ENCODE measurements at places on chromosomes 12 and 14.

DNA sequence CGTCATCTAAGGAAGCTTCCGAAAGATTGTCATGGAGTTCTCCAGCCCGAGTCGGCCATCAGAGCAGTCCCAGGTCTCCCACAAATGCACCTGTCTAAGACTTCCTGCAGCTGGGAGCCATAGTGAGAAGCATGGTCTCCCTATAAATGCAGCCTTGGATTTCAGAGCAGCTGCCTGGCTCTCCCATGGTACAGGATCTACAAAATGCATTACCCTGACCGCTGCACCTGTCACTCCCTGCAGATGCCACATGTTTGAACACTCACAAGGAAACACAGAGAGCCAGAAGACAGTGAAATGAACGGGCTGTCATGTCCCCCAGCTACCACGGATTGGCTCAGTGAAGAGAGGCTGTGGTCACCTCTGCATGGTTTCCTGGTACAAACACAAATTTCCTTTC lies 702.7 kb downstream of the MED13L start:
- DNase-seq: no peak

DNA sequence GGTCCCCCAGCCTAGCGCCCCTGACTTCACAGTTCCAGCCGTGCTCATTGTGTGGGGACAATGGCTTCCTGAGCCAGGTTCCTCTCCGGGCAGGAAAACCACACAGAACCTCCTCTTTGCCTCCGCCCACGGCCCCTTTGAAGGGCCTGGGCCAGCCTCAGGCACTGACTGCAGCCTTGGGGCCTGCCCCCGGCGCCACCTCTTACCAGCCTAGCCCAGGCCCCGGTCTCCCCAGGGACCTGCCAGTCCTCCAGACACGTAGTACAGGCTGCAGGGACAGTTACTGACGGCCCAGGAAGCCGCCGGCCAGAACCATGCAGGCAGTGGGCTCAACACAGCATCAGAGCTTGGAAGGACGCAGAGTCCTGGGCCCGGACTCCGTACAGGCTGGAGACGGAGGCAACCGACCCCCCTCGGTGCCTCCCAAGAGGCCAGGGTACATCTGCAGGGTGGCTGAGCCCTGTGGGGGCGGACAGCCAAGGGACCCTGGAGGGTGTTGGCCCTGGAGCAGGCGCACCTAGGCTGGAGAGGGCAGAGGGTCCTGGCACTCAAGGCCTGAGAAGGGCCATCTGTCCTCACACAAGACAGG lies 20.9 kb upstream of the NUDT14 start:
- DNase-seq: no peak

- DNase-seq: no peak
Measured at GRCh38 chr12:105291531-105291930, 39.0 kb upstream of the C12orf75 start.

GRCh38 chr12:44157359-44157758 lies 321.5 kb downstream of the TMEM117 start:
- no peak for DNase-seq

GRCh38 chr14:25103271-25103670 lies 53.3 kb upstream of the STXBP6 start:
- no peak for DNase-seq

- DNase-seq: no peak
Measured at GRCh38 chr12:90274407-90274806, 565.8 kb upstream of the ATP2B1 start.

DNA sequence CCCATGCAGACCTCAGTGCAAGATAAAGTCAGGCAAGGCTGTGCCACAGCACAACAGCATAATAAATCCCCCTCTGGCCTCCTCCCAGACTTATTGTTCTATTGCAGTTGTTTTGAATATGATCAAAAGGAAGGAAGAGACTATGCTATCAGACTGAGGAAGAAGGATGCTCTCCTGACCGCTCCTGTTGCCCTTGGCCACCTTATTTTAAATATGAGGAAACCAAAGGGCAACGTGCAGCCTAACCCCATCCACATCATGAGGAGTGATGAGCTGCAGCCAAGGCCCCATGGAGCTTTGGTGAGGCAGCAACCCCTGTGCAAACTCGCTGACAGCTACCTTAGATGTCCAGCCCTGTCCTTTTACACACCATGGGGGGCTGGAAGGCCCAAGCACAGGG lies 291.7 kb downstream of the ZFP36L1 start:
- DNase-seq: no peak

GRCh38 chr12:113348849-113349536 lies 9.4 kb upstream of the PLBD2 start:
- DNase-seq: no peak

DNA sequence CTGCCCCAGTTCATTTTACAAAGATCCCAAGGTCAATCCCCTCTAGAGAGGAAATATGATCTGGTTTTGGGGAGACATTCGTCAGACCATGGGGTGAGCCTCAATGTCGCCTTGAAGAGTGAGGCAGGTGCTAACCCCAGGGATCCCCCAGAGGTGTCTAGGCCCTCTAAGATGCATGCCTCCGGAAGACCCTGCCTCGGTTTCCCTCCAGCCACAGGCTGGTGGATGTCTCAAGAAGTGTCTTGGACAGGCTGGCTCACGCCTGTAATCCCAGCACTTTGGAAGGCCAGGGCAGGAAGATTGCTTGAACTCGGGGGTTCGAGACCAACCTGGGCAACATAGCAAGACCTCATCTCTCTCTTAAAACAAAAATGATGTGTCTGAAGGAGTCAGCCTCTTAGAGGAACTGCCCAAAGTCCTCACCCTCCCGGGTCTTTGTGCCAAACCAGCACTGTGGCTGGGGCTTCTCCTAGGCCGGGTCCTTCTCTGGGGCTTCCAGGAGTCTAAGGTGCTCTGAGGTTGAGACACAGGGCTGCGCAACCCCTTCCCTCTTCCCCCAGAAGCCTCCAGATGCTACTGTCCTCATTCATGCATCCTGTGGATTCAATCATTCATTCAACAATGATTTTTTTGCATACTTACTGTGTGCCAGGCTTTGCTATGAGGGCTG lies 24.7 kb upstream of the BEGAIN start:
- DNase-seq: no peak

GRCh38 chr12:67270622-67271021 lies 1.5 kb downstream of the CAND1 start:
- DNase-seq: no peak

DNA sequence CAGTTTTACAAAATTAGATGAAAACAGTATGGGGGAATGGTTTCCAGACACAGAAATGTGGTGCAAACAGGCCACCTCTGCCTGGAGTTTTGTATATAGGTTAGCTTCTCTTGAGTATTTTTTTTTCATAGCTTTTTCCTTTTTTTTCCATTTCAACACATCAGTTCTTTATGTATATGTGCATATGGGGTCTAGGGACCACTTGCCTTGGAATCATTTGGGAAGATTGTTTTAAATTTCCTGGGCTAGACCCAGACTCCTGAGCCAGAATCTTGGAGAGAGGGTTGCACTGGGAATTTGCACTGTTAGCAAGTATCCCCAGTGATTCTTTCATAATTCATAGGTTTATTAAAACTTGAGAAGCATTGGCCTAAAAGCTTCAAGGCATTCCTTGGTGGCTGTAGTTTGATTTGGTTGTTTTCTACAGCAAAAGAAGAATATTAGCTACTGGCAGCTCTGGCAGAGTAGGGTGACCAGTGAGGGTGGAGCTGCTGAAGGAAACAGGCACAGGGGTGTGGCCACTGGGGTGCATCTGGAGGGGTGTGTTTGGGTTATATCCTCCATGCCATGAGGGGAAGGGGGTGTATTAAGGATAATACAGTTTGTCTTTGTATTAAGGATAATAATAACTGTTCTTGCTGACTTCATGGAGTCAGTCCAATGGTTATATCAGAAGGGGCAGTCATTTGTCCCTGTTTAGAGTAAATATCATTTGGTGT lies 22.8 kb downstream of the PPP1R36 start:
- no peak for DNase-seq

GRCh38 chr12:27756670-27757195 lies 23.3 kb upstream of the KLHL42 start:
- no peak for DNase-seq
